ENCODE measurements at places on chromosomes 12 and 14. TPM values are rescaled to one million over a fixed set of nuclear protein-coding genes. Genes with fewer than 3 reads are reported as not detected.

- no peak for DNase-seq
Measured at GRCh38 chr12:111196532-111196931, 172.4 kb downstream of the PHETA1 start.

- no peak for DNase-seq
Measured at GRCh38 chr14:94427016-94427613, 25.5 kb downstream of the SERPINA11 start.

DNA sequence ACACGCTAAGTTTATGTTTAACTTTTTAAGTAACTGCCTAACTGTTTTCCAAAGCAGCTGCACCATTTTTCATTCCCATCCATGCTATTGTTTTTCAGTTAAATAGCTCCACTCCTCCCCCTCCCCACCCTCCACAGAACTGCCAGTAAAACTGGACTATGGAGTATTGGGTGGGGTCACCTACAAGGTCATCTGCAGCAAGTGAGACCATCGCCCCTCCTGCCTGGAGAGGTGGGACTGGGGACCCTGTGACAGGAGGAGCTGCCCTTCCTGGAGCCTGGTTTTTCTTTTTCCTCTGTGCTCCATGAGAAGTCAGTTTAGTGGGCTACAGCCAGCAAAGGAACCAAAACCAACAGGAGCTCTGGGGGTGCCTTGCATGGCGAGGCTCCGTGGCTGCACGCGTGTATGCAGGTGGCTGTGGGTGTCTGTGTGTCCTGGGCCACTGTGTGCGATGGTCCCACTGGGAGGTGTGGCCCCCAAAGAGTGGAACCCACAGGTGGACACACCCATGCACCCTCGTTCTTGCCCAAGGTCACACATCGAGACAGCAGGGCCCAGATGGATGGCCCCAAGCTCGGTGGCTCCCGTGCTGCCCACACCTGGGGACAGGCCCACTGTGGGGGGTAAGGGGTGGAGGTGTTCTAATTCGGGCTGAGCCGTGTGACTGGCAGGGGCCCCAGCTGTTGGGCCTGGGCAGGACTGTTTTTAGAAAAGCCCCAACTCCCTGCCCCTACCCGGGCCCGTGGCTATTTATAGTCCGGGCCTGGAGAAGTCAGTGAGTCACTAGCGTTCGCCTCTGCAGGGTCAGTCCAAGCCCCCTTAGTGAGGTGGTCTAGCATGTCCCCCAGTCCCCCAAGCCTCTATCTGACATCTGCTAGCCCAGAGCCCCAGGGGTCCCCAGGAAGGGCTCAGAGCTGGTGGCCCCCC lies 2.3 kb upstream of the ADSS1 start:
- DNase-seq: no peak

DNA sequence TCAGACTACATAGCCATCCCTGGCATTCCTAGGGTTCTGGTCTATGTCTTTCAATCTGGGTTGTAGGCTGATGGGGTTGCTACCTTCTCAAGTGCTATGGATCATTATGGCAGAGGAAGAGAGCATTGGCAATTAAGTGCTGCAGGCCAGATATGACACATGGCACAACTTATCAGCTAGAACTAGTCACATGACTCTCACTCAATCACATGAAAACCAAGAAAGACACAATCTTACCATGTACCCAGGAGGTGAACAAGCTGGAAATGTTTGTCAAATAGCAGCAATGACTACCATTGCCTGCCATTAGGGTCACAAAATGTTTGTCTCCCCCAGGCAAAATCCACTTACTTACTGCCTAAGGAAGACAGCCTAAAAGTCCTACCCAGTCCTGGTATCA lies 80.4 kb downstream of the GALNT8 start:
- no peak for DNase-seq

DNA sequence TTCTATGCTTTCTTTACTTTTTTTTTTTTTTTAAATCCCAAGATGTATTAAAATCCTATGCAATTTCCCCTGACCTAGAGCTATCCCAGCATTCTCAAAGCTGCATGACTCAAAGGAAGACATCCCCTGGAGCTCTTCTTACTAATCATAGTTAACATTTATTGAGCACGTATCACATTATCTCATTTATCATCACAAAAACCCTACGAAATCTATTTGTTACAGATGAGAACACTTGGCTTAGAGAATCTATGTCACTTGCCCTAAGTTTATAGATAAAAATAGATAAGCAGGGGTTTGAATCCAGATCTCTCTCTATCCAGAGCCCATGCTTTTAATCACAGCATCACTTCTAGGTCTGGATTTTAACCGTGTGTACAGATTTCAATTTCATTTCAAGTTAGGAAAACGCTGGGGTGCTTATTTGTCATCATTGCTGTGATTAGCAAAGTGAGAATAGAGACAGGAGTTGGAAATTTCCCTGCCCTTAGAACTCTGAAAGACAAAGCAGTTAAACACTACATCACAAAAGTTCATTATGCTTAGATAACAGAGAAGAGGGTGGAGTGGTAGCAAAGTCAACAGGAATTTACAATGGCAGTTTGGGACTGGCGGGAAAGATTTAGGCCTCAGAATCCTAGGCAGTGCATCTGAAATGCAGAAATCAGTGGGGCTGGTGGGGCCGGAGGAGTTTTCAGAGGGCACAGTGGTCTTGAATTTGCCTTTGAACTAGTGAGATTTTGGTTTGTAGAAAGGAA lies 177.7 kb upstream of the FRMD6 start:
- DNase-seq: no peak

- no peak for DNase-seq
Measured at GRCh38 chr14:41718477-41719166, 111.9 kb downstream of the LRFN5 start.

Gene NR1H4
- 206 TPM for total RNA-seq

Gene LTBR
- 277 TPM for total RNA-seq

Gene OR4E2
- not detected for total RNA-seq

DNA sequence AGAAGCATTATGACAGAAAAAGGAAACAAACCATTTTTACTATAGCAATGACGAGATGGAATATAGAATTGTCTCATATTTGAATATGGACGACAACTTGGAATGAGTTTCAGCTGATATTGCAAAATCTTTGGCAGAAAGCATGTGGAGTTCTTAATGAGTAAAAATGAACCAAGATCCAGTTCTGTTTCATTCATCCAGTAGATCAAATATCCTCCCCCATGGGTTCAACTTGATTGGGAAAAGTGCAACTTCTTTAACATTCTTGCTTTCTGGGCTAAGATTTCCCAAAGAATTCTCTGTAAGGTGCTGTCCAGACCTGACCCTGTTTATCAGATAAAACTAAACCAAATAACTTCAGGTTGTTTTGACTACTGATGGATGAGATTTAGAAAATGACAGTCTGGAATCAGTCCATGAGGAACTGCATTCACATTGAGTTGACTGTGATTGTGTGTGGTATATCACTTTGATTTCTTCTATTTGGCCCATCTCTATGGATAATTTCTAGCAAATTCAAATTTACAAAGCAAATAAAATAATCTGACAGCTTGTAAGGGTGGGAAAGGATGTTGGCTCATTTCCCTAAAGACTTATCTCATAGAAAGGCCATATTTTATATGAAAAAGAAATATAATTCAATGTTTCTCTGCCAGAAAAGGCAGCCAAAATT lies 267.4 kb downstream of the ADAMTS20 start:
- DNase-seq: no peak

All from Peyer's patch (tissue), 4 donors.